SJSA1 (cell line): ENCODE measurements at places on chromosomes 12 and 14. TPM values are rescaled to one million over a fixed set of nuclear protein-coding genes. Genes with fewer than 3 reads are reported as not detected.

DNA sequence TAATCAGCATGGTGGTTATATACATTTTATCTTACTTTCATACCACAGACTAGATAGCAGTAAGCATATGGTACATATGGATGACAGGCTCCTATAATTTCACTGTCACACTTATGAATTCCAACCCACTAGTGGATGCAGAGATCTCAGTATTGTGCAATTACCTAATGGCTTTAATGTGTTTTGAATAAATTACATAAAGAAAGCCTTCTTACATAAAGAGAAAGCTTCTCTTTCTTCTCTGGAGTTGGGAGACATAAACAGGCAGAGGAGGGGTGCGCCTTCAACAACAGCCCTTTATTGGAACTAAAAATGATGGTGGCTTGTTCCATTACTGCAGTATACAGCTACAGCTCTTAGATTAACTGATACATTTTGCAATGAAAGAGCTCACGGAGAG is 52.6 kb downstream of the SAV1 start:
- H3K4me3 ChIP-seq = no peak overlapping the region
- no peak for DNase-seq
- H3K4me1 ChIP-seq = no peaks in the 10 kb centered on the region
- no peaks in the 10 kb centered on the region for H3K36me3 ChIP-seq
- H3K27ac ChIP-seq = no peak overlapping the region

GRCh38 chr12:111285200-111285599 is 83.7 kb downstream of the PHETA1 start:
- no peaks in the 10 kb centered on the region for H3K36me3 ChIP-seq
- H3K27ac ChIP-seq = no peak overlapping the region
- H3K4me1 ChIP-seq = no peaks in the 10 kb centered on the region
- no peaks in the 10 kb centered on the region; the same call in 1 of the 2 replicates for H3K27me3 ChIP-seq
- DNase-seq = no peak

DNA sequence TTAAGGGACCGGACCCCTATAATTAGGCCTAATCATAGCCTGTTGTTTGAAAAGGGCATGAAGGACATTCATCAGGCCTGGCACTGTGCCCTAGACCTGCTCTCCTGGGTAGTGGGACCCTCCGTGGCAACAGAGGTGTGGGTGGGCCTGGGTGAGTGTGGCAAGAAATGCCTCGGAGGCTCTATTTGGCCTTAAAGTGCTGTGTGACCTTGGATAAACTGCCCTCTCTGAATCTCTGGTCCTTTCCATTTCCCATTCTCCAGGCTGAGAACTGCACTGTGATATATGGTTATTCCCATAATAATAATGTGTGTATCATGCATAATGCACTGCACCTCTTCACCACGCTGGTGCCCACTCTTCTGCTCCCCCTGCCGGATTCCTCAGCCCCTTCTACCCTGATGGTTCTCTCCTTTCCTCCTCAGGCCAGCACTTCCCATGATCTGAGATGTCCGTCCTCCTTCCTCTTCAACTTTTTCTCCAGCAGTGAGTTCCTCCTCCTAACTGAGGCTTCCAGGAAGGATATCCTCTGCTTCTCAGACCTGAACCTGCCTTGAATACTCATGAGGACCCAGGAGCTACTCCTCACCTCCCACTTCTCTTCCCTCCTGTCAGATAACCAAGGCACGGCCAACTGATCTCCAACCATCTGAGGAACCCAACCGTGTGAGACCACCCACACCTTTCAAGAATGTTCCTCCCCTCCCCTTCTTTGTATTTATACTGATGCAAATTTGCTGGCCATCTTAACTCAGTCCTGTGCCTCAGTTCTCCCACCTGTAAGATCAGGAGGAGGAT is 111.0 kb upstream of the PZP start:
- no peak overlapping the region for H3K4me3 ChIP-seq
- no peaks in the 10 kb centered on the region for H3K4me1 ChIP-seq
- no peaks in the 10 kb centered on the region for H3K36me3 ChIP-seq
- no peaks in the 10 kb centered on the region for H3K27me3 ChIP-seq
- no peak overlapping the region for H3K27ac ChIP-seq
- DNase-seq = no peak

DNA sequence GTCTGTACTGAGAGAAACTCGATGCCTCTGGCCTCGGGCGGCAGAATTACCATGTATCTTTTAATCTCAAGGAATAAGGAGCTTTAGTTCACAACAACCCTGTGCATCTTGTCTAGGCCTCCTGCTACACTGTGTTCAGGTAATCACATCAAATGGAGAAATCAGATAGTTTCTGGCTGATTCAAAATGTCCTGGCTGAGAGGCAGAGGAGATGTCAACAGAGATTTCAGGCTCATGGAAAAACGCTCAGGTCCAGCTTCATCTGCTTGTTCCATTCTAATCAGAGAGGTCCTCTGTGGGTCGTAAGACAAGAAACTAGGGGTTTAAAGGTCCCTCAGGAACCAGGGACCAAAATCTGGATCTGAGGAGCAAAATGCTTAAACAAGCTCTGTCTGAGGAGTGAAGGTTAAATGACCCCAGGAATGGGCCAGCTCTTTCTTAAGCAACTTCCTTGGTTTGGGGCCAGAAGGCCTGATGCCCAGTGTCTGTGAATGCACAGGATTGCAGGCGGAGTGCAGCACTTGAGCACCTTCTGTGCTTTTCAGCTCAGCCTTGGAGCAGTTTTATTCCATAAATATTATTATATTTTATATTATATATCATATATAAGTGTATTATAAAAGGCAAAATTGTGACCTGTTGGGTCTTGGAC is 170.2 kb upstream of the PRICKLE1 start:
- no peak overlapping the region for H3K27ac ChIP-seq
- no peaks in the 10 kb centered on the region for H3K36me3 ChIP-seq
- DNase-seq = no peak

IFNG gene
- total RNA-seq = not detected in 2 replicates

RNF212B gene
- not detected in 2 replicates for total RNA-seq

ERBB3 gene
- not detected in 2 replicates for total RNA-seq

OR4K15 gene
- not detected in 2 replicates for total RNA-seq
